ENCODE measurements at places on chromosomes 1 and 21. TPM values are rescaled to one million over a fixed set of nuclear protein-coding genes. Genes with fewer than 3 reads are reported as not detected.

GRCh38 chr1:27785781-27786455 lies 12.9 kb downstream of the STX12 start:
- DNase-seq = peak; percentile 46

The KIF14 gene
- total RNA-seq = 3.1 TPM

DNA sequence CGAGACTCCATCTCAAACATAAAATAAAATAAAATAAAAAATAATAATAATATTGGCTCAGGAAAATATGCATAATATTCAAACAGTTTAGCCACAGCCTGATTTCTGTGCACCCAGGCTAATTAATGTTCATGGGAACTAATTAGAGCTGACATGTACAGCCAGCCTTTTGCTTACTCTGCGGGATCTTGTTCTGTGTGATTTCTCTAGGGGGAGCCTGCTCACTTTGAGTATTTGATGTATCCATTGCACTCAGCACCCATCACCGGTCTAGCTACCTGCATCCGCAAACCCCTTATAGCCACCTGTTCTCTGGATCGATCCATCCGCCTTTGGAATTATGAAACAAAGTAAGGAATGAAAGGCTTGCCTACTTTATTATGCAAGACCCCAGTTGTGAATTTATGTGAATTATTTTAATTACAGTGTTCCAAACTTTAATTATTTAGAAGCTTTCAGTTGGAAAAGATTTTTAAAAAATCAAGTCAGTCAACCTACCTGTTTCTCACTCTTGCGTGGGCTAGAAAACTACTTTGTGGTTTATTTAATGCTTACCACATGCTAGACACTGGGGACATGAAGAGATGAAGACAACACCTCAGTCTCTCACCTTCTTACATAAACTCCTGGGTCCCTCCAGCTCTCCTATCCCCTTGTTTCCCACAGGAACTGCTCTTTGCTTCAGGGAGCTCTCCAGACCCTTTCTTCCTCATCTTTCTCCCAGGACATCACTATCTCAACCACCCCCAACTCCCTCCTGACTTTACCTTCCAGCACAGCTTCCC lies 25.4 kb downstream of the CFAP57 start:
- DNase-seq = no peak

DNA sequence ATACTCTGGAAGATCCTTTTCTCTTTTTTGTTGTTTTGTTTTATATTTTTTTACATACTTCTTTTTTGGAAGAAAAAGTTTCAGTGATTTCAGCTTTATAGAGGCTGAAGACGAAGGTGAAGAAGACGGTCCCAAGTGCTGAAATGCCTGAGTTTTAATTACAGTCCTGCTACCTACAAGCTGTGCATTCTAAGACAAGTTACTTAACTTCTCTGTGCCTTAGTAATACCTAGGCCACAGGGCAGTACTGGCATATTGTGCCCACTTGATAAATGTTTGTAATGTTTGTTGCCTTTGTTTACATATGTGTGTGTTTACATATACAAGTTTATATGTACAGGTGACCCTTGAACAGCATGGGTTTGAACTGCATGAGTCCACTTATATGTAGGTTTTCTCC lies 56.3 kb upstream of the ANGPTL3 start:
- DNase-seq = no peak

The RNF115 gene
- total RNA-seq = 13.9 TPM

DNA sequence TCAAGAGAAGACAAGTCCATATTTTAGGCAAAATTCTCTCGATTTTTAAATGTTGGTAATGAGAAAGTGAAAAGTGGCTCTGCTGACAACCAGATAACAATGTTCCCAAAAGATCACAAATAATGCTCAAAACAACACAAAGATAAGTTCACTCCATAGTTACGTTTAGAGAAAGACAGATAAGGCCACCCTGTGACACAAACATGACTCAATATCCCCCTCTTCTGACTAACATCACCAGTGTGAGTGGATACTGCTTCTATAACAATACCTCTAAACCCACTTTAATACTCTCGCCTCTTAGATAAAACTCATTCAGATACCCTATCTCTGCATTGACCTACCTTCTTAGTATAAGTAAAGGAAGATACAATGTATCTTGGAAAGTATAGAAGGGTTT lies 51.2 kb upstream of the RGS7 start:
- peak; percentile 69 for DNase-seq

The FMO4 gene
- total RNA-seq = 2.9 TPM

DNA sequence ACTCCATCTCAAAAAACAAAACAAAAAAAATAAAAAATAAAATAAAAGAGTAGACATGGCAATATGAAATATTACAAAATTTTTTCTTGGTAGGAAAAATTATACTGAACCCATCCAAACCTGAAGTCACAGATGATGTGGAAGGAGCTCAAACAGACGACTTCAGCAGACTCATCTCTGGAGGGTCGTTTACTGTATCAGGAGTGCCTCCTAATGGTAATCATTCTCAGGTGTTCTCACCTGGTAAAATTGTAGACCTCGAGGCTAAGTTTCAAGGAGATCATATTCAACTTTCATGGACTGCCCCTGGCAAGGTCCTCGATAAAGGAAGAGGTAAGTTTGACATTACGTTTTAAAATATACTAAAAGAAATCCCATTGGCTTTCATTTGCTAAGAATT lies 54.3 kb upstream of the SH3GLB1 start:
- no peak for DNase-seq

GRCh38 chr21:16072221-16072620 lies 342.4 kb downstream of the USP25 start:
- no peak for DNase-seq

The PRKAB2 gene
- 5.6 TPM for total RNA-seq

- DNase-seq = no peak
Observed at GRCh38 chr21:37210130-37210529, 57.0 kb downstream of the VPS26C start.

DNA sequence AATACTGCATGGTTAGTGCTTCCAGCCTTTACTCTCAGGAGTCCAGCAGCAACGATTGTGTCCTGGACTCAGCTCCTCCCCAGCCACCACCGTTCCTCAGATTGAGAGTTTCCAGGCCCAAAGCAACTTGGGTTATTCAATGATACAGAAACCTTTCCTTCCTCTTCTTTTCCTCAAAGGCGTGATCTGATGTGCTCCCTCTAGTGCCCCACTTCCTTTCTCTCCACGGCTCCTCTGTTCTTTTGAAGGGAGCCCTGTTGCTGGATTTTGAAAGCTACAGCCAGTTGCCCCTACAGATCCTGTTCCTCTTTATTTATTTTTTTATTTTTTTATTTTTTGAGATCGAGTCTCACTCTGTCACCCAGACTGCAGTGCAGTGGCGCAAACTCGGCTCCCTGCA lies 14.1 kb downstream of the CRP start:
- no peak for DNase-seq

The MYCL gene
- total RNA-seq = 0.17 TPM

DNA sequence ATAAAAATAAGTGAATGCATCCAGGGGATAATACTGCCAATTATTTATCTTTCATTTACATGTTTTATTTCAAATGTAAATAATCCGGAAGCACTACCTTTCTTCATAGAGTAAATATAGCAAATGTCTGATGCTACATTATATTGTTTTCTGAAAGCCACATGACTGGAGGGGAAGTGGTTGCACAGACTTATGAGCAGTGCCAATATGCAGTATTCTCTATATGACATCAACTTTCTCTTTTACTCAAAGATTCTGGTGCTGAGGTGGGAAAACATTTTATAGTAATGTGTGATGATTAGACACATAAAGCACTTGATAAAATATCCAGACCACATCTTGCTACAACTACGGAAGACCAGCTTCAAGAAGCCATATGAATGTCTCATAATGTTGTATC lies 314.7 kb downstream of the NEGR1 start:
- no peak for DNase-seq

DNA sequence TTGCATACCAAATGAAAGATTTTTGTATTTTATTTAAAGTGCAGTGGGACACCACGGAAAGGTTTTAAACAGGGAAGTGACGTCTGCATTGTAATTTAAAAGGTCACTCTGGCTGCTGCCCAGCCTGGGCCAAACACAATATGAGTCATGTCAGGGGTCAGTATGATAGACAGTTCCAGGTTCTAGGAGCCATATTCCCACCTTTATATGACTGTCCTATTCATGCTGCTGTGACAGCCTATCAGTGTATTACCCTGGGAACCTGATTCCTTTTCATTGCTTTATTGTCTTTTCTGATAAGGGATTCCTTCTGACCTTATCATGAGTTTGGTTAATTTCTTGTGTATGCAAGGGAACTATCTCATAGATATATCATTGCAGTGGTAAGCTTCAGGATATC lies 5.3 kb downstream of the VANGL1 start:
- peak; percentile 60 for DNase-seq

The C4BPB gene
- 0.34 TPM for total RNA-seq

The NPL gene
- total RNA-seq = 2.4 TPM

The BMP8B gene
- 0.17 TPM for total RNA-seq

DNA sequence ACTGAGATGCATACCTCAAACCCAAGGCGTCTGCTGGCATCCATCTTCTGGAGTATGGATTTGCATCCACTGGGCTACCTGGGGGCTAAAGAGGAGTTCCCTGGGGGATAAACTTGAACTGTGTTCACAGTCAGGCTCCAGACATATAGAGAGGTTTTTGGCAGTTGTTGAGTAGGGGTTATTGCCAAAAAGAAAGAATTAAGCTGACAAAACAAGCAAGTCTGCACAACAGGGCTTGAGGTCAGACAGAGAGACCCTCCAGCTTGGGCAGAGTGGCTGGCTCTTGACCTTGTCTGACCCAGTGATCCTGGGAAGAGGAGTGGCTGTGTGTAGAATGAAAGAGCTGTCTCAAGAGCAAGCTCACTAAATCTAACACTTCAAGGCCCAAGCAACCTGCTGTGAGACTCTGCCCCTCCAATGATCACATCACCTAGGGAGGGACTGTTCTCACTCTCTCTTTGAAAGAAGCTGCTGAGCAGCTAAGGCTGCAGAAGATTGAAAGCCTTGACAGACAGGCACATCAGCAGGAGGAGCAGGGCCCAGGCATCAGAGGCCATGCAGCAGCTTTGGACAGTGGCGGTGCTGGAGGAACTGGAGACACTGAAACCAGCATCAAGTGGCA lies 61.5 kb downstream of the SYT2 start:
- DNase-seq = no peak

GRCh38 chr1:213947200-213947801 lies 40.5 kb upstream of the PROX1 start:
- DNase-seq = no peak
